Psoas muscle (tissue), 8 donors: ENCODE measurements at places on chromosomes 1 and 21. TPM values are rescaled to one million over a fixed set of nuclear protein-coding genes. Genes with fewer than 3 reads are reported as not detected.

DNA sequence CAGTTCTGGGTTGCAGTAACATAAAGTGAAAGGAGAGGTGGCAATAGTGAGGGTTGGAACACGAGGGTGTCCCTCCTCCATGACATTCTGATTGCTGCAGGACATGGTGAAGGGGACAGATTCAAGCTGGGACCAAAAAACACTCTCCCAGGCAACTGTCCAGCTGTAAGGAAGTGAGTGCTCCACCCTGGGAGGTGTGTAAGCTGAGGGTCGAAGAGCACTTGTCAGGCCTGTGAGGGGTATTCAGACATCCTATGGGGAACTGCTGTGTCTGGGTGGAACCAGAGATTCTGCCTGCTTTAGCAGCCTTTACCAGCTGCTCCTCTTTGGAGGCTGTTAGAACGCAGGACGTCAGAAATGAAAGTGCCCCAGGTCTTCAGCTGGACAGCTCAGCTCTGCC, 212.1 kb downstream of the TRABD2B start:
- no peak for DNase-seq

DNA sequence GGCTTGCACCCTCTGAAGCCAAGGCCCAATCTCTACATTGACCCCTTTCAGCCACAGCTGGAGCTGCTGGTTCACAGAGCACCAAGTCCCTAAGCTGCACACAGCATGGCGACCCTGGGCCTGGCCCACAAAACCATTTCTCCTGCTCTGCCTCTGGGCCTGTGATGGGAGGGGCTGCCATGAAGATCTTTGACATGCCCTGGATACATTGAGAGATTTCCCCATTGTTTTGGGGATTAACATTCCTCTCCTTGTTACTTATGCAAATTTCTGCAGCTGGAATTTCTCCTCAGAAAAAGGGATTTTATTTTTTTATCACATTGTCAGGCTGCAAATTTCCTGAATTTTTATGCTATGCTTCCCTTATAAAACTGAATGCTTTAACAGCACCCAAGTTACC, 235.8 kb downstream of the COL11A1 start:
- no peak for DNase-seq

- no peak for DNase-seq
Measured at GRCh38 chr1:30639881-30640452, 83.4 kb downstream of the MATN1 start.

Gene WDR64
- total RNA-seq: not detected

- DNase-seq: no peak
Measured at GRCh38 chr1:23303524-23303923, 40.6 kb downstream of the HNRNPR start.

Gene KAZN
- 0.76 TPM for total RNA-seq

GRCh38 chr1:38074302-38074677, 27.7 kb upstream of the POU3F1 start:
- no peak for DNase-seq

- DNase-seq: no peak
Measured at GRCh38 chr1:230127105-230128054, 60.3 kb downstream of the GALNT2 start.

GRCh38 chr21:45748593-45748992, 105.1 kb downstream of the PCBP3 start:
- DNase-seq: no peak

DNA sequence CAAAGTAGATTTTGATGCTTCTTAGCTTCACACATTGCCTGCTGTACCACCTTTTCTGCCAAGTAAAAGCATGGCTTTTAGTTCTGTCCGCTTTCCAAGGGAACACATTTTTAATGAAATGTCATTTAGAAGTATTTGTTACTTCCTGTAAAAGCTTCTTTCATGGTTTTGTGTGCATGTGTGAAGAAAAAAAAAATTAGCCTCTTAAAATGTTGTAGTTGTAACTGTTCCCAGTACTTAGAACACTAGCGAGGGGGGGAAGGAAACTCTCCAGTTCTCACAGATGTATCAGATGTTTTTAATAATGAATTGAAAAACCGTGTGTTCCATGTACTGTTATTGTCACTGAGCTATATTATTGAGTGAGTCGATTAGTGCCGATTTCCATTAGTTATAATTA, 568.3 kb upstream of the ADGRL2 start:
- no peak for DNase-seq

DNA sequence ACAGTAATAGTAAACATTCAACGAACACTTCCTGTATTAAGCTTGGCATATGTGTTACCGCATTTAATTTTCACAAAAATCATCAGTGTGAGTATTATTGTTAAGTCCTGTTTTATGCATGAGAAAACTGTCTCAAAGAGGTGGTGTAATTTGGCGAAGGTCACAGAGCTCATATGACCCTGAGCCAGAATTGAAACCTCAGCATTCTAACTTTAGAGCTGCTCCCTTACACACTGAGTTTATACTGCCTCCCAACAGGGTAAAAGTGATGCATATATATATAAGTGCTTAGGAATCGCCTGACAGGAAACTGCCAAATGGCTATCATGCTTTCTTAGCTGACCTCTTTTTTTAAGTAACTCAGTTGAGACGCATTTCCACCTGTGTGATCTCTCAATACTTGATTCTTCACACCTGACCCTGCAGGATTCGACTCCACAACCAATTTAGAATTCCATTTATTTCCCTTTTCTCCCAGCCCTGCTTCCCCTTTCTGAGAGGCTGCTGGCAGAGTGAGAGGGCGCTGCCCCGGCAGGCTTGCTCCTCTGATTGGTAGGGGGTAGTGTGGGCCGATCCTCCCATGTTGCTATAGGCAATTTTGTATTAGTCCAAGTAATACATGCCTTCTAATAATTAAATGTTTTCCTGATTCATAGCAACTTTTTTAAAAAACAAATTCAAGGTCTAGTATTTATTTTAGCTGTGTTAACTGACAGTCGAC, 40.5 kb downstream of the ZBTB40 start:
- DNase-seq: no peak

DNA sequence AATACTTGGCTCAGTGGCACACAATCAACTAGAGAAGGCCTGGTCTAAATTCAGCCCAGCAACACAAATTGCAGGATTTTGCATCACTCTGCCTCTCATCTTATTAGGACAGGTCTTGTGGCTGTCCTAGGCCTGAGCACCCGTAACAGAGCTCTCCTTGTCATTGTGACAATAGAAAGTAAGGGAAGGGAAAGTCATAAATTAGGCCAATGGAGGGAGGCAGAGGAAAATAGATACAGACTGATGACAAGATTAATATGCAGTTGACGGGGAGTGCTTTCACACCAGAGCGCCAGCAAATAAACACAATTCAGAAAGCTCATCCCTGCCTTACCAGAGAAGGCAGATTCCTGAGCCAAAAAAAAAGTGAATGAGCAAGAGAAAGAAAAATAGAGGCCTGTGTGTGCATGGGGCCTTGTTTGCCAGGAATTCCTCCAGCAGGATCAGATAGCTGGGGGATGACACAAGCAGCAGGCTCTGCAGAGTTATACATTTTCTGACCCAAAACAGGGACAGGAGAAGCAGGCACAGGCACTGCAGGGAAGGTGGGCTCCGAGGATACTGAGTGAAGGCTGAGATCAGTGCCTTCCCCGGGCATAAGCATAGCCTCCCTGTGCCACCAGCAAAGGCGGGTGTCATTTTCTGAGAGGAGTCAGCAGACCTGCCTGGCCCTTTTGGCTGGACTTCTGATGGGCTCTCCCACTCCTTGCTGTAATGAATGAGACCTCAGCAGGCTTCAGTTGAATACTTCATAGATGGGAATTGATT, 110.0 kb upstream of the SPAG17 start:
- DNase-seq: no peak

Gene THEM5
- not detected for total RNA-seq

DNA sequence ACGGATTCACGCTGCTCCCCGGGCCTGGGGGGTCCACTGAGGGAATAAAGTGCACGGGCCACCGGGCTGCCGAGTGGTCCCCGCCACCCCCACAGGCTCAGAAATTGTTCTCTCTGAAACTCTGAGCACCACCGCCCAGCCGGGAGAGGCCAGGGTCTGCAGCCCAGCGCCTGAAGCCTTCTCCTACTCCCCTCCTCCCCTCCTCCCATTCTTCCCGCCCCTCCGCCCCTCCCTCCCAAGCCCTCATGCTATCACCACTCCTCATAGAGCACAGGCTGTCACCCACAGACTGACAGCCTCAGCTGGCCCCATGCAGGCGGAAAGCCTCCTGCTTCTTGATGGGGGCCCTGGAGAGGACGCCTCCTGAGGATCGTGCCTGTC, 707 bp upstream of the GPR153 start:
- DNase-seq: no peak

DNA sequence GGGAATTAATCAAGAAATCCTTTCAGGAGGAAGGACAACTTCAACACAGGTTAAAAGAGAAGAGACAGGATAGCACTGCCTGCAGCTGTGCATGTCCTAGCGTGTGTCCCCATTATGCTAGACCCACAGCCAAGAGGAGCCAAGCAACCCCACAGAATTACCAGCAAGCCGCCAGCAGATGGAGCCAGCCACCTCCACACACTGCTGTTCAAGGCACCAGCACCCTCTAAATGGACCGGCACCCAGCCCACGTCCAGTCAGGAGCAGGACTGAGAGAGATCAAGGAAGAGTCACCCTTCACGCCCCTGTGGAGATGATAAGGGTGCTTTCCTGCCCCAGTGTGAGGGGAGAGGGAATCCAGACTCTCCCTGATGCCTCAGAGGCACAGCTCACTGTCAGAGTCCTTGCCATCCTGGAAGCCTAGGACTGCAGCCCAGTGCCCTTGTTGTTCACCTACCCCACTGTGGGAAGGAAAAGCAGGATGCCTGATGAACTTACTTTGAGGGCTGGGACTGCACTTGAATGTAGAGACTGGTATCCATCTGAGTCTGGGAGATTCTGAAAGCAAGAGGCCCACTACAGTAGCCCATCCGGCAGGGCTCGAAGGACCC, 37.1 kb upstream of the CTTNBP2NL start:
- DNase-seq: peak; percentile 86

GRCh38 chr1:44723064-44723463, 7.9 kb downstream of the RNU5D-1 start:
- DNase-seq: no peak

Gene FAM110D
- total RNA-seq: 2.9 TPM

GRCh38 chr1:182350839-182351238, 40.8 kb downstream of the GLUL start:
- DNase-seq: peak; percentile 38

DNA sequence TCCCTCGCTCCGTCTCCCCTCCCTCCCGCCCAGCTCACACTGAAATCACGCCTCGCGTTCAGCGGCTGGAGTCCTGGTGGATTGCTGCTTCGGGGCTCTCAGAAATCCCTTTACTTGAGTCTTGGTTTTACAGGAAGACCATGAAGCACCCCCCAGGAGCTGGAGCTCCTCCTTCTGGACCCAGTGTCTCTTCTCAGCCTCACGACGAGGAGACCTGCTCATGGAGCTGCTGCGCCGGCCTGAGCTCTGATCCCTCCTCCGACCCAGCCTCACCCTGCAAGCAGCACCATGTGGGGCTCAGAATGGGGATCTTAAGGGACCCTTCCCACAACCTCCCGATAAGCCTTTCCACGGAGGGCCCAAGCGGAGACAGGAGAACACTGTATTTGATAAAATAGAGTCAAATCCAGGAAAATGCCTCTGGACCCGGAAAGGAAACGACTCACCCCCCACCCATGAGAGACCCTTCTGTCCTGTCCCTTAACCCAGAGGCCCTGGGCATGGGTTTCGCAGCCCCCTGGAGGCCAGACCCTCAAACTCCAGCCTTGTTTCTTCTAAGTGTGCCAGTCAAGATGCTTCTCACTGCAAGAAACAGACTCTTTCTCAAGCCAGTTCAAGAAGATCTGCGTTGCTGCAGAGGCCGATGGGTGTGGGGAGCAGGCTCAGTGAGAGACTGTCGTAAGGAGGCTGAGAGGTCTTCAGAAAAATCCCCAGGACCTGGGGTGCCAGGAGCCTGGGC, 26.1 kb downstream of the PDE9A start:
- no peak for DNase-seq

Gene LCE1D
- not detected for total RNA-seq

GRCh38 chr1:41627491-41628280, 143.2 kb upstream of the EDN2 start:
- no peak for DNase-seq

- no peak for DNase-seq
Measured at GRCh38 chr1:37068897-37069296, 34.6 kb upstream of the GRIK3 start.

Gene LCE2A
- total RNA-seq: not detected

DNA sequence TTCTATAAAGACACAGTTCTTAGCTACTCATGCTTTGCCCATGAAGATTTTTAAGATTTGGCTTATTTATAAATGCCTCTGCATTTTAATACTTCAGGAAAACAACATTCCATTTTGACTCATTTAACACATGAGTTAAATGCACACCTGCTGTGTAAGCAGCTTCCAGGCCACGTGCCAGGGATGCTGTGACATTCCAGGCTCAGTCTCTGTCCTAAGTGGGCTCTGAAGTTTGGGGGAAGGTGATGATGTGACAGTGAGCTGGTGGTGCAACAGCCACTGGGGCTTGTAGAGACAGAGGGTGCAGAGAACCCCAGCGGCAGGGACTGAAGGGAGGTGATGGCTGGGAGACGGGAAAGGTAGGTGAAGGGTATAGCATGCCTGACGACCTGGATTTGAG, 40.7 kb downstream of the HHAT start:
- DNase-seq: no peak

GRCh38 chr1:192235127-192235526, 76.9 kb downstream of the RGS18 start:
- DNase-seq: no peak

- peak; percentile 39 for DNase-seq
Measured at GRCh38 chr21:45374826-45375455, 30.0 kb upstream of the COL18A1 start.

DNA sequence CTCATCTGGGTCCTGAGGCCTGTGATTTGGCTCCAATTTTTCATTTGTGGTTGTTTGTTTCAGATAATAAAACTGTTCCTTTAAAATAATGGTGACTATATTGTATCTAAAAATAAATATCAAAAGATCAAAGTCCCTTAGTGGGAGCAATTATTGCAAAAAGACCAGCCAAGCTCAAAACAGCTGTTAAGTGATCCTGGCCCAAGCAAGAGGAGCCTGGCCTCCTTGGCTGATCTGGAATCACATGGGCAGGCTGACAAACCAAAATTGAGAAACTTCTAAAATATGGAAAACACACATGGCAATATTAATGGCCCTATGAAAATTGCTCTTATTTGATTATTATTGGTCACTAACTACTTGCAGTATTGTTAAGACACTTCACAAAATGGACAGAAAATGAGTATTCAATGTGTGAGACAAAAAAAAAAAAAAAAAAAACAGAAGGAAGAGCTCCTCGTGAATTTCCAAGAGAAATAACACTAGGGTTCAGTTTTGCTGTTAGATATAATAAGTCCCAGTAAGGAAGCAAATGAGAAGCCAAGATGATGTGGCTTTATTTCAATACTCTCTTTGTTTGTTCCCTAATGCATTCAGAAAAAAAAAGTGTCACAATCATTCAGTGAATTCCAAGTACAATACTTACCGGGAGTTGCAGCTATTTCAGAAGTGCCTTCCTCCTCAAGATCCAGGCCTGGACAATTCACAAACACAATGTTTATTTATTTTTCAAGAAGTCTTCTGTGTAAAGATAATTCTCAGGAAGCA, 105.1 kb downstream of the SEC16B start:
- DNase-seq: no peak

GRCh38 chr1:92473781-92474495, 12.8 kb downstream of the GFI1 start:
- no peak for DNase-seq

GRCh38 chr1:19457607-19458006, 27.7 kb downstream of the CAPZB start:
- no peak for DNase-seq

Gene NBPF4
- total RNA-seq: not detected

Gene C1orf185
- total RNA-seq: not detected
